ENCODE measurements at places on chromosomes 6 and 20.

GRCh38 chr6:111943726-111944125 is 70.5 kb upstream of the FYN start:
- no peak for DNase-seq

DNA sequence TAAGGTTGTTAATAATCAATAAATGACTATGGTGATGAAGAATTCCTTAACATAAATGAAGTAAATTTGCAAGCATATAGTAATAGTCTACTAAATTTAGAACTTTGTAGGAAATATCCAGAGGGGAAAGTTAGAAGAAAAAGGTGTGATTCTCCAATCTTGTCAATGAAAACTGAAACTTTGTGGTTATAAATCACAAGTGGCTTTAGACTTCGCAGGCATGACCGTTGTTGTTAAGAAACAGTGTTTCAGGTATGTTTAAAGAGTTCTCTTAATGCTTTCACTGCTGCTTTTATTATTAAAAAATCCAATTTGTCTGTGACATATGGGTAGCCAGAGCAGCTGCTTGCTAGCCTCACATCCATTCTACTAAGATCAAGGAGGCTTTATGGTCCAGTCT is 475.6 kb upstream of the ADGRB3 start:
- no peak for DNase-seq

- no peak for DNase-seq
These were observed 6.0 kb downstream of the SLC17A9 start for GRCh38 chr20:62958388-62959100.

GRCh38 chr6:129393654-129394053 is 316.3 kb downstream of the ARHGAP18 start:
- no peak for DNase-seq

DNA sequence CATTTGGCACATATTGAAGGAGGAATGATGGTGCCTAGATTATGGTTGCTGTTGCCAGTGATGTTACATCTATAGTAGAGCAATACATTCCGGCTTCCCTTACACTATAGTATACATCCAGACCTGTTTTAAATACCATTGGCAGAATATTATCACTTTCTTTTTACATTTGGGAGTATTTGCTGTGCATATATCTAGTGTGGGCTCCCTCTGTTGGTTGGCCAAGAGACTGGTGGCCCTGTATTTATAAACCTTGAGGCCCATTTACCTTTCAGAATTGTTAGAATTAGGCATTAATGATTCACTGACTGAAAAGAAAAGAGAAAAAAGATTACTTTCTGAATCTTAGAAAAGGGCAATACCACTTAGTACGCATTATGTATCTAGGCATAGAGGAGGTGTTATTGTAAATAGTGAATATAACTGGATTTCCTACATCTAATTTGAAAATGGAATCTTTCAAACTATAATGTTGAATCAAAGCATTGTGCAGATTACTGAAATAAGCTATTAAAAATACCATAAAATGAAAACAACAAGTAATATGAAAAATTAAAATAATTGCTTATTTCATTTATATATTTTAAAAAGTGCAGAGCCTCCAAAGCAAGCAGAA is 628.8 kb upstream of the MAN1A1 start:
- DNase-seq, result no peak

DNA sequence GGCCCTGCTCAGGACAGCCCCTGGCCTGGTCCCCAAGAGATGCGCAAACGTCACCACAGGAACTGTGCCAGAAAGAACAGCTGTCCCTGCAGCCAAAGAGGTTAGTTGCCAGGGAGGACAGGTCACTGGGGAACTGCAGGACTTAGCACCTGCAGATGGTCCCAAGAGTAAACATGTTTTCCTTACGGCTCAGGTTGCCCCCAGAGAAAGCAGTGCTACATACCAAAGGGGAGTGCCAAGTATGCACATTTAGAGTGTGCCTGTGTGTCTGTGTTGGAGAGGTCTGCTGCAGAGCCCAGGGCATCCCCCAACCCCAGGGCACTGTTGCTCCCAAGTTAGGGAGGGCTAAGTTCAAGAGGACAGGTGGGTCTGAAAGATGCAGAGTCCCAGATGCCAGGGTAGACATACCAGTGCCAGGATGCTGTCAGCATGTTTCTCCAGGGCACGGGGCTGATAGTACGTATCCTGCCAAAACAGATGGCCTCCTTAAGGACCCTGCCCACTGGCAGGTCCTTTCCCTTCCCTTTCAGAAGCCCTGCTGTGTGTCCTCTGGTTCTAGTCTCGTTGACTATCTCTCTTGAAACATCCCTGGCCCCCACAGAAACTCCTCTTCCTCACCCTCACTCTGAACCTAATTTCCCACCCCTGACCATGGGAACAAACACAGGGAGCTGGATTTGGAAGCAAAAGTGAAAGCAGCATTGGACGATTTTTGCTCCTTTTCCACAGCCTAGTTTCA is 1.3 kb downstream of the ABHD16A start:
- no peak for DNase-seq

- no peak for DNase-seq
These were observed 93.6 kb upstream of the ADGRF1 start for GRCh38 chr6:47135772-47136171.

DNA sequence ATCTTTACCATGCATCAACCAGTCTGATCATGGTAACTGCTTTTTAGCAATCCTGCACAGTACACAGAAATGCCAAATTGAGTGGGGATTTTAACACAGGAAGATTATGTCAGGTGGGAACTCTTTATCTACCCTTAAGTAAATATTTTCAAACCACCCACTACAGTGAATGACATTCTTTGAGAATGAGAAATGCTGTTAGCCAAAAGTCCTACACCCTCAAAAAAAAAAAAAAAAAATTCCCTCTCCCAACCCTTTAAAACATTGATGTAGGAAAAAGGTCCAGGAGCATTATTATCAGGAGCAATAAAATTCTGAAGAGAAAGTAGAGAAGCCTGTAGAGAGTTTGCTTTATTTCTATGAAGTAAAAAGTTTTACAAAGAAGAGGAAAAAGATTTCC is 307.2 kb upstream of the THEMIS start:
- no peak for DNase-seq

DNA sequence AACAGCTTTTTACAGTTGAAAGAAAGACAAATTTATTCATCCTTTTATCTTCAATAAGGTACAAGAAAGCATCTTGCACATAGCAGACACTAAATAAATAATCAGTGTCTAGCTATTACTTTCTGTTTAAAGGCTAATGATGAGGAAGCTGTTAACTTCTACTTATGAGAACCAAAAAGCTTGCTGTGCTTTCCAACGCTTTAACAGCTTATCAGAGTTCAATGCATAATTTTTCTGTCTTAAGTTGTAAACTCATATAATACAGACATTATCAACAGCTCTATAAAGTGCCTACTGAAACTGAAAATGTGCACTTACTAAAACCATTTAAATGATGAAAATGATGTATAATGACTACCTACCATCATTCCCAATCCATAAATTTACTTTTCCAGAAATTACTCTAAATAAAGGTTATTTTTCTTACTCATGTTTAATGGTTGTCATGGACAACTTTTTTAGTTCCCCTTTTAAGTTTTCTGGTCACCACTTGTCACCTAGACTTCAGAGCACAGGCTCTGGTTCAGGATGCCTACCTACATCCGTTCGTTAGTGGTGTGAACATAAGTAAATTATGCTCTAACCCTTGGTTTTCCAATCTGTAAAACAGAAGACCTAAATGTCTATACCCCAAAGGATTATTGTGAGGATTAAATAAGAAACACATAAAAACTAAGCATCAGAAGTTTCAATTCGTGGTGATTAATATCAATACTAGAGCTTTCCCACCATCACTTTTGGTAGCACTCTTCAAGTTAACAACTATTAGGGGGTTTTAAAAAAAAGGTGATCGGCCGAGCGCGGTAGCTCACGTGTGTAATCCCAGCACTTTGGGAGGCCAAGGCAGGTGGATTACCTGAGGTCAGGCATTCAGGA is 8.0 kb downstream of the PNISR start:
- DNase-seq, result no peak

- no peak for DNase-seq
These were observed 8.7 kb downstream of the SGK2 start for GRCh38 chr20:43567477-43567876.

DNA sequence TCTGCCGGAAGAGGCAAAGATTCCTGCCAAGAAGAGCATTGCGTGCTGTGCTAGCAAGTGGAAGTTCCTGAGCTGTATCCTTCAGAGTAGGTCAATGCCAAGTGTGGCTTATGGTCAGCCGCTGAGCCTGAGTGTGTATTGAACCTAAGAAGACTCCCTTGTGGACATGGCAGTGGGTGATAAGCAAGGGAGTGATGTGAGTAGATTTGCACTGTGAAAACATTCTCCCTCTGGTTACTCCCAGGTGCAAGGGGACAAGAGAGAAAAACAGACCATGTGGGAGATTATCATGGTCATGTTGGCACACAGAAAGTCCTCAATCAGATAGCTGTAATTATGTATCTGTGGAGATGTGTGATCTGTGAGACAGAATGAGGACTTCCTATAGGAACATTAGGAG is 6.1 kb upstream of the TMEM74B start:
- DNase-seq, result no peak

DNA sequence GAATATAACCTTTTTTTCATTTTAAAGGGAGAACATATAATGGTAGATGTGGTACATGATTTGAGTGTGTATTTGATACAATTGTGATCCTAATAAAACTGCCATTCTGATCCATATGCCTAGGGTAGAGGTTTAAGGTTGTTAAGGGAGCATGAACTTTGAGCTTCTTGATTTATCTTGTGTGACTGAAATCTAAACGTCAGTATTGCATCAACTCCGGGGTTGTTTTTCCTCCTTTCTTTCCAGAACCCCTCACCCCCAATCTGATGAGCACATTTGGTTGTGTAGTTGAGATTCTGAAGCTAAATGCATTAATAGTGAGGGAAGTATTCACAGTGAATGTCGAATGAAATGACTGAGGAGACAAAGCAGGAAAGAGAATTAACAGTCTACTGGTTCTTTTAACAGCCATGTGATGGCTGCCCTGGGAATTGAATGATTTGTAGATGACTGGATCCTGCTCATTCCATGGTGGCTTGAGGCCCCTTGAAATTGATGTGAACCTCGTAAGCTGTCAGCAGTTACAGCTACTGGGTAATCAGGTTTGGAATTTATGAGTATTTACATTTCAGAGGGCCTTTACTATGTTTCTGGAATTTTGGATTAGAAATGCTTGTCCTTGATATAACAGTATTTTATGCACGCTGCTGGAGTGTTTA is 44.8 kb downstream of the FARS2 start:
- DNase-seq, result no peak
